ENCODE measurements at places on chromosomes 3 and 15.

DNA sequence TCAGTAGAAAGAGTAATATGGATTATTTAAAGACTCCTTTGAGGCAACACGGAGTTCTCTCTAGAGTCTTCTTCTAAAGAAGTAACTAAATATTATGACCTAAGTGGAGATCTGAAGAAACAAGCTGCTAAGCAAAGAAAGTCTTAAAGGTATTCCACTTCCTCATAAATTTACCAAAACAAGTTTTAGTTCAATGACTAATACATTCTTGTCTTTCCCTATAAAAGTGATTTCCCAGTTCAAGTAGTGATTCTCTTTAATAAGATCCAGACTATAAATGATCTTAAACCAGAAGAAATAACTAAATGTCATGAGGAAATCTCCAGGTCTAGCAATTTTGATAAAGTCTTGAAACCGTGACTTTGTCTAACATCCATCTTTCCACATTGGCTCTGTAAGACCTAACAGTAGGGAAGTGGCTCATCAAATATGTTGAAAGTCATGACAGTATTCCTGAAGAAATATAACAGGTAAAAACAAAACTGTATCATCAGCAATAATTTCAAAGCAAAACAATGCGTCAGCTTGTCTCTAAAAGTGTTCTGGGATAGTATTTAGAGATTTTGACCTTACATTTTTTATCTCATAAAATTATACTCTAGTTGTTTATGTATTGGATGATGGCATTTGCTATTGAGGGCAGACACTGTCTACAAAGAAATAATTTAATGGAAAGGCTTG lies 51.8 kb upstream of the NEDD4 start:
- no peak for DNase-seq

DNA sequence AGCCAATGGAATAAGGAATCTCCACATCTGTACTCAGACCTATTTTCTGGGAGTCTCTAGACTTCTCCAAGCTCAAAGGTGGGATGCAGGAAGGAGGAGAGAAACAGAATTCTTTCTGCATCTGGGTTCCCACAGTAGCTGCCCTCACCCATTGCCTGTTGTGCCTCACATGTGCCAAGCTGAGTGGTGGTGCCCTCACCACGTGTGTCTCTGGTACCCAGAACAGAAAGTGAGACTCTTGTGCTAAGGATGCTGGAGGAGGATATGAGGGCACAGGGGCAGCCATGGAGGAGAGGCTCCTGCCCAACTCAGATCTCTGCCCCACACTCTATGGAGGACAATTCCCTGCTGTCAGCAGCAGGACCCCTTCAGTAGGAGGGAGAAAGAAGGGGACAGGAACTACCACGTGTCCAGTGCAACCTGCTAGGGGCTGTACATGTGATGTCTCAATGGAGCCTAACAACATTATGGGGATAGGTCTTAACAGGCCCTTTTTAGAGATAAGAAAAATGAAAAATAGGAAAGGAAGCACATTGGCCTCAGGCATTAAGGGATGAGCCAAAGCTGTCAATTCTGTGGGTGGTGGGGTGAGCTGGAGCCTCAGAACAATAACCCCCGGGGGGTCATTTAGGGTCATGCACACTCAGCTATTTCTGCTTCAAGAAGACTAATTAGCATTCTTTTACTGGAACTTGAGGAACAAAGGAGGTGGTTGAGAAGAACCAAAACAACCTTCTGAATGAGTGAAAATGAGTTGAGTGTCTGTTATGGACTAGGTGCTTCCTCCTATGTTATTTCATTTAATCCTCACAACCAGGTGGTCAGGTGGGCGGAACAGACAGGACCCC lies 16.3 kb upstream of the NOX5 start:
- no peak for DNase-seq

- no peak for DNase-seq
These were observed 85.8 kb downstream of the LINGO1 start for GRCh38 chr15:77546870-77547269.

DNA sequence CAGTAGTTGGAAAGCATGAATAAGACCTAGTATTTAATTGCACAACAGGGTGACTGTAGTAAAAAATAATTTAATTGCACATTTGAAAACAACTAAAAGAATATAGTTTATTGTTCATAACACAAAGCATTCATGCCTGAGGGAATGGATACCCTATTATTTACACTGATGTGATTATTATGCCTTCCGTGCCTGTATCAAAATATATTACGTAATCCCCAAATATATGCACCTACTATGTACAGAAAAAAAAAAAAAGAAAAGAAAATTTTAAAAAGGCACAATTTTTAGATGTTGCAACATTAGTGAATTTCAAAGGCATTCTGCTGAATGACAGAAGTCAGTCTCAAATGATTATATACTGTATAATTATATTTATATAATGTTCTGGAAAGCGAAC lies 647.2 kb upstream of the BCHE start:
- DNase-seq = no peak

- DNase-seq = peak; percentile 84
These were observed at the start of gene FAM174B for GRCh38 chr15:92655178-92655995. TSS of gene FAM174B (minus strand) at chr15:92655775.
